Left forelimb (tissue), 1 donor: ENCODE measurements at places on chromosomes 16 and 17.

- DNase-seq: no peak
Measured at GRCh38 chr17:55576996-55577586, 65.8 kb upstream of the SMIM36 start.

GRCh38 chr16:81645266-81645694, 133.8 kb upstream of the PLCG2 start:
- no peak for DNase-seq

DNA sequence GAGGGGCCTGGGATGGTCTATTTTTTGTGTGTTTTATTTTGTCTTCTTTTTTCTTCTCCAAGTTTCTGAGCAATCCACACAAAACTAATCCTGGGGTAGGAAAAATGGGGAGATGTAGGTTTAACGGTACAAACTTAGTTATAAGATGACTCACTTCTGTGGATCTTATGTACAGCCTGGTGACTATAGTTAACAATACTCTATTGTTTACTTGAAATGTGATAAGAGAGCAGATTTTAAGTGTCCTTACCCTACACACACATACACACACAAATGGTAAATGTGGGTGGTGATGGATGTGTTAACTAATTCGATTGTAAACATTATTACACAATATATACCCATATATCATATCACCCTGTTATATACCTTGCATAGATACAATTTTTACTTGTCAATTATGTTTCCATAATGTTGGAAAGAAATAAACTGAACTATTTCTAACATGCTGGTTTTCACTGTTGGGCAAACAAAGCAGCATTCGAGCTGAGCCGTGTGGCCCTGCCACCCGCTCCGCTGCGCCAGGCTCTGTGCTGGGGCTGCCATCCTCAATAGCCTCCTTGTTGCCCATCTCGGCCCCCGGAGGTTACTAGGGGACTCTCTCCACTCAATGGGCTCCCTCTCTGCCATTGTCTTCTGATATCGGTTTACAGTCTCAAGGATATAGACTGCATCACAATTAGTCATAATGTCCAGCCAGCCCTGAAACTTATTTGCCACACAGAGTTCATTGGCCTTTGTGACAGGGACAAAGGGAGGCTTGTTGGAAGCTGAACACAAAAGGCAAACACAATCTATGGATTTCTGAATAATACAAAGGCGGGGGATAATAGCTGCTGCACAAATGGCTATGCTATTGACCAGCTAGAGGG, 380.3 kb upstream of the MAF start:
- DNase-seq: no peak

- DNase-seq: peak; percentile 66
Measured at GRCh38 chr16:49620158-49620868, 235.6 kb downstream of the ZNF423 start.

DNA sequence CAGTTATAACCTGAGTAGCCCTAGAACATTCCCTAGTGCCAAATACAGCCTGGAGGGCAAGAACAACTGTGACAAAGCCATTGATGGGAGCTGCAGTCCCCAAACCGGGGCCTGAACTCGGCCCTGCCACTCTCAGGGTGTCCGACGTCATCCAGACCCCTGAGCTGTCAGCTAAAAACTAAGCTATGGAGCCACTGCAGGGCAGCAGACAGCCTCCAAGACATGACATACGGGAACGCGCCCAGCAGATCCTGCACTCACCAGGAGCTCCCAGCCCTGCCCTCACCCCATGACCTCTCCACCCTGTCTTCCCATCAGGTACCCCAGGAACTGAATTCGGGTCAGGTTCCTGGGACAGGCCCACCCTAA, 28.4 kb downstream of the KDM8 start:
- DNase-seq: no peak

DNA sequence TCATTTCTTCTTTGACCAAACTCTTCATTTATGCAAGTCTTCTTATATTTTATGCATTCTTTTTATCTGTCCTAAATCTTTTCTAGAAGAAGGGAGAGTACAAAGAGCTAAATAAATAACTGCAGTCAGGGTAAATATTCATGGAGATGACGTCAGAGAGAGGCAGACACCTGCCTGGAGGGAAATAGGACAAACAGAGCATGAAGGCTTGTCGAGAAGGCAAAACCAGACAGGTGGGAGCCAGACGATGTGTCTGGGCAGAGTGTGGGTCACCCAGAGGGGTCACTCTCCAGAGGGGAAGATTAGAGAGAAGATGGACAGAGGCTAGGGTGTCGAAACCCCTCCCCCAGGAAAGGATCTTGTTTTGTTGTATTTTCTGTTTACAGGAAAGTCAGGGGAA, 78.3 kb upstream of the RPL38 start:
- DNase-seq: no peak

- DNase-seq: peak; percentile 81
Measured at GRCh38 chr16:67967958-67968399, 458 bp downstream of the SLC12A4 start.

- DNase-seq: no peak
Measured at GRCh38 chr16:86604436-86605193, 26.3 kb downstream of the FOXL1 start.

DNA sequence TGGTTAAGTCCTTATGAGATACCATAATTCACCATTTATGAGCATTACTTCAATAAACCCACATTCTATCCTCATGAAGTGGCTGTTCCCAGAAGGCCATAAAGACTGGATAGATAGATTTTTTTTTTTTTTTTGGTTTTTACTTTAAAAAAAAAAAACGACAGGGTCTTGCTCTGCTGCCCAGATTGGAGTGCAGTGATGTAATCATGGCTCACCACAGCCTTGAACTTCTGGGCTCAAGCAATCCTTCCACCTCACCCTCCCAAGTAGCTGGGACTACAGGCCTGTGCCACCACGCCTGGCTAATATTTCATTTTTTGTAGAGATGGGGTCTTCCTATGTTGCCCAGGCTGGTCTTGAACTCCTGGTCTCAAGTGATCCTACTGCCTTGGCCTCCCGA, 102.3 kb downstream of the XYLT1 start:
- no peak for DNase-seq

DNA sequence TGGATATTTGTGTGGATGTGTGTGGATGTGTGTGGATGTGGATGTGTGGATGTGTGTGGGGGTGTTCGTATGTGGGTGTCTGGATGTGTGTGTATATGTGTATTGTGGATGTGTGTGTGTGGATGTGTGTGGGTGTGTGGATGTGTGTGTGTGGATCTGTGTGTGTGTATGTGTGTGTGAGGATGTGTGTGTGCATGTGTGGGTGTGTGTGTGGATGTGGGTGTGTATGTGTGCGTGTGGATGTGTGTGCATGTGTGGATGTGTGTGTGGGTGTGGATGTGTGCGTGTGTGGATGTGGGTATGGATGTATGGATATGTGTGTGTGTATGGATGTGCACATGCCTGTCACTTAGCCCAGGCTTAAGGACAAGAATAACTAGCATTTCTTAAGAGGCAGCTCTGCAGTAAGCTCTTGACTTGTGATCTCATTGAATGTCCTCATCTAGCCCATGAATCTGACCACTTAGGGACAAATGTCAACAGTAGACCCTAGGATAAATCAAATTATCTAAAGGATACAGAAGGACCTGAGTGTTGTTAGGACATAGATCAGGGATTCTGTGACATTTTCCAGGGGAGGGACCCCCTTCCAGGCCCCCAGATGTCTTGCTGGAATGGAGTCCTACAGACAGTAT, 83.5 kb downstream of the BMERB1 start:
- DNase-seq: no peak

- DNase-seq: no peak
Measured at GRCh38 chr16:6428861-6429260, 903.8 kb upstream of the RBFOX1 start.

DNA sequence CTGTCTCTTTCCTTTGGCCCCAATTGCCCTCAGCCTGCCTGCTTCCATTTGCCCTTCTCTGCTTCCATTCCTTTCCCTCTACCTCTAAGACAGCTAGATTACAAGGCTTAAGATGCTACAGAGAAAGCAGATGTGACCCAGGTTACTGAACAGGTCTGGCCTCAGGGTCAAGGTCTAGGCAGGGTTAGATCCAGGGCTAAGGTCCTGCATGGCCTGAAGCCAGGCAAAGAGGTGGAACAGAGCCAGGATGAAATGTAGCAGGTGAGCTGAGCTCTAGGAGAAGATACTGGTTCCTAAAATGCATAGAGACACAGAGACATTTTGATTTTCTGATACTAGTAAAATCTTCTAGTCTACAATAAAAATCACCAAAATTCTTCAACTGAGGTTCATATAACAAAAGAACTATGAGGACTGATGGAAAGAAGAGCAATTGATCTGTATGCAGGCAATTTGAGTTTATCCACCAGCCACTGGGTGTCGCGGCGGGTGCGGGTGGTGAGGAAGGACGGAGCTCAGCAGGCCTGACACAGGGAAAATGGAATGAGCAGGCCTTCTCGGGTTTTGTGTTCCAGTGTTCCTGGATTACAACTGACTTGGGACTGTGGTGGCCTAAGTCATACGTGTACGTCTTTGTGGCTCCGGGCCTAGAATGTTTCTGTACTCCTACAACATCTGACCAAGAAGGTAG, 95.9 kb downstream of the MYH10 start:
- no peak for DNase-seq

- DNase-seq: no peak
Measured at GRCh38 chr17:7932949-7933348, 943 bp downstream of the CNTROB start.

DNA sequence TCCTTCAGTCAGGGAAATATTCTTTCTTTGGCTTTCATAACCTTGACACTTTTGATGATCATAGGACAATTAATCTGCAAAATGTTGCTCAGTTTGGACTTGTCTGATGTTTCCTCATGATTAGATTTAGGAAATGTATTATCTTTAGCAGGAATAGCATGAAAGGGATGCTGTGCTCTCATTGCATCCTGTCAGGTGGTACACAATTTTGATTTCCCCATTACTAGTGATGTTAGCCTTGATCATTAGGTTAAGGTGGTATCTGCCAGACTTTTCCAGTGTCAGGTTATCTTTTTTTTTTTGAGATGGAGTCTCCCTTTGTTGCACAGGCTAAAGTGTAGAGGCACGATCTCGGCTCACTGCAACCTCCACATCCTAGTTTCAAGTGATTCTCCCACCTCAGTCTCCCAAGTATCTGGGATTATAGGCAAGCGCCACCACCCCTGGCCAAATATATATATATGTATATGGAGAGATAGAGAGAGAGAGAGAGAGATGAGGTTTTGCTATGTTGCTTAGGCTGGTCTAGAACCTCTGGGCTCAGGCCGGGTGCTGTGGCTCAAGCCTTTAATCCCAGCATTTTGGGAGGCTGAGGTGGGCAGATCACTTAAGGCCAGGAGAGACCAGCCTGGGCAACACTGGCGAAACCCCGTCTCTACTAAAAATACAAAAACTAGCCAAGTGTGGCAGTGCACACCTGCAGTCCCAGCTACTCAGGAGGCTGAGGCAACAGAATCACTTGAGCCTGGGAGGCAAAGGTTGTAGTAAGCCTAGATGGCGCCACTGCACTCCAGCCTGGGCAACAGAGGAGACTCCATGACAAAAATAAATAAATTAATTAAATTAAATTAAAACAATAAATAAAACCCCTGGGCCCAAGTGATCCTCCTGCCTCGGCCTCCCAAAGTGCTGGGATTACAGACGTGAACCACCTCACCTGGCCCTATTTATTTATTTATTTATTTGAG, 15.8 kb upstream of the CAVIN1 start:
- no peak for DNase-seq

- DNase-seq: no peak
Measured at GRCh38 chr17:79573196-79573896, 37.5 kb downstream of the RBFOX3 start.

- no peak for DNase-seq
Measured at GRCh38 chr16:87324411-87325275, 7.5 kb upstream of the C16orf95 start.

GRCh38 chr17:11238705-11239104, 2.3 kb upstream of the SHISA6 start:
- no peak for DNase-seq

- no peak for DNase-seq
Measured at GRCh38 chr16:24900230-24900629, 54.5 kb downstream of the SLC5A11 start.

GRCh38 chr17:60363700-60364405, 28.1 kb downstream of the USP32 start:
- no peak for DNase-seq

GRCh38 chr17:74158761-74159160, 44.7 kb upstream of the RPL38 start:
- DNase-seq: no peak

DNA sequence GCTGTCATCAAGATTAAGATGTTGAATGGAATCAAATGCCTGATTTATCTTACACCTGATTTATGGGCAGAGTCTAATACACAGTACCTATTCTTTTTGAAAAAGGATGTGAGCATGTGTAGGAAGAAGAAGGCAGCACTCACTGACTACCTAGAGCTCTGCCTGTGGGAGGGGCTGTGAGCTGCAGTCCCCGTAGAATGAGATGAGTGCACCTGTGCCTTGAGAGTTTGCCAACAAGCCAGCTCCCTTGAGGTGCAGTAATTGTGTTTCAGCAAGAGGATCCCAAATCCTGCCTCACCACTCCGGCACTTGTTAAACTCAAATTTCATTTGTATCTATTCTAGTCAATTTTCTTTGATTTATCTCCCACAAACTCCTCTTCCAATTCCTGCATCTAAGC, 46.0 kb downstream of the CDH11 start:
- DNase-seq: no peak

DNA sequence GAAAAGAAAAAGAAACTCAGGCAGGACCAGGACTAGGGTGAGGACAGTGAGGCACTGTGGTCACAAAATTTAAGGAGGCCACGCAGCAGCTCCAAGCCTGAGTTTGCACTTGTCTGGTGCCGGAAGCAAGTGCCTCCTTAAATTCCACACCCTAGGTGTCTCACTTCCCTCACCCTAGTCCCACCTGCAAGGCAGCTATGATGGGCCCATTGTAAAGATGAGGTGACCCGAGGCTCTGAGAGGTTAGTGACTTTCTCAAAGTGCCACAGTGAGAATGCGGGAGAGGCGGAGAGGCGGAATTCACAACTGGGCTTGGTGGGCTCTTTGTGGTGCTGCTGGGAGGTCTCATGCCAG, 21.5 kb upstream of the EEF2K start:
- DNase-seq: no peak

GRCh38 chr17:57788725-57789124, 43.6 kb upstream of the CCDC182 start:
- DNase-seq: no peak

- peak; percentile 71 for DNase-seq
Measured at GRCh38 chr16:89201439-89202377, 1.4 kb upstream of the SLC22A31 start.

- DNase-seq: no peak
Measured at GRCh38 chr16:88599092-88599733, 29.0 kb downstream of the ZC3H18 start.
